ENCODE measurements at places on chromosomes 6 and 20. TPM values are rescaled to one million over a fixed set of nuclear protein-coding genes. Genes with fewer than 3 reads are reported as not detected.

HLA-DOA gene
- 2.5 TPM for total RNA-seq

AKAP12 gene
- total RNA-seq = 67.4 TPM

SLC17A9 gene
- 3.9 TPM for total RNA-seq

DEFB132 gene
- not detected for total RNA-seq

TMC2 gene
- not detected for total RNA-seq

PXMP4 gene
- total RNA-seq = 12.2 TPM

PRKN gene
- 6.2 TPM for total RNA-seq

GUCA1A gene
- 0.57 TPM for total RNA-seq

HLA-DQA1 gene
- total RNA-seq = not detected

Data from type B pancreatic cell (in vitro differentiated cells).